Left kidney (tissue), 8 donors: ENCODE measurements at places on chromosomes 4 and X. TPM values are rescaled to one million over a fixed set of nuclear protein-coding genes. Genes with fewer than 3 reads are reported as not detected.

Gene PAK3
- 6.5 TPM for polyA plus RNA-seq

Gene MAGEA11
- polyA plus RNA-seq = not detected

Gene ALB
- polyA plus RNA-seq = 4.6 TPM

DNA sequence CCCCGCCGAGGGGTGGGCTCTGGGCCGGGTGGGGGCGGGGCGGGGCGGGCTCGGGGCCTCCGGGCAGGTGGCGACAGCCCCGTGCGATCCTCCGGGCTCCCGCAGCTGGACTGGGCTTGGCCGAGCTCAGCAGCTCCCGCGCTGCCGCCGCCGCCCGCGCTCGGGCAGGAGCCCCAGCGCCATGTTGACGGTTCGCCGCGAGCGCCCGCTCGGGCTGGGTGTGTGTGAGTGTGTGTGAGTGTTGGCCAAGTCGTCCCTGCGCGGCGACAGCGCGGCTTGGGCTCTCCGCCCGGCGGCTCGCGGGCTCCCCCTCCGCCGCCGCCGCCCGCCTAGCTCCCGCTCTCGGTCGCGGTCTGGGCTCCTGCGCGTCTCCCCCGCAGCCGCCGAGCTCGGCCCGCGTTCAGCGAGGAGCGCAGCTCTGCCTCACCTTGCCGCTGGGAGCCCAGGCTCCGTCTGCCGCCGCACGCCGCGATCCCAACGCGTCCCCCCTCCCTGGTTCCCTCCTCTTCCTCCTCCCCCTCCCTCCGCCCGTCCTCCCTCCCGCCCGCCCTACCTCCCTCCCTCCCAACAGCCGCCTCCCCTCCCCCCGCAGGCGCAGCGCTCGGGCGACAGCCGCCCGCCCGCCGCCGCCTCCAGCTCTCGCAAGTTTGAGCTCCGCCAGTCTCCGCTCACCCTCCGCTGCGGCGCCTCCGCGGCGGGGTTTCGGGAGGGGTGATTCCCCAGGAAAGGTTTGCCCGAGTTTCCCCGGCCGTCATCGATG, at the start of gene BCOR:
TSS of gene BCOR (minus strand) at position 455 of the 760 bp plus-strand sequence. CDS start 20,029 bp downstream, outside the sequence.
- no peak for DNase-seq

DNA sequence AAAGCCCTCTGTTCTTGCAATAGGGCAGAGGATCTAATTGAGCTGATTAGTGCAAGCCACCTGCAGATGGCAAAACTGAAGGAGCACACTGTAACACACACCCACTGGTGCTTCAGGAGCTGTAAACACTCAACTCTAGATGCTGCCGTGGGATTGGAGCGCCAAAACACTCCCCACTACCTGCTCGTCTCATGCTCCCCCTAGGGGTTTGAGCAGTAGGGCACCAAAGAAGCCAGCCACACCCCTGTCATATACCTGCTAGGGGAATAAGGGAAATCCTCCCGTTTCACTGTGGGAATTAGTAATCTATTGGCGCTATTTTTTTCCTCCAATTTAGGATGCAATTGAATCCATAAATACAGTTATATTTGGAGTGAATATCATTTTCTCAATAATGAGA, 360.2 kb downstream of the GLUD2 start:
- DNase-seq = no peak

- DNase-seq = peak; percentile 32
Measured at GRCh38 chrX:11724122-11725017, 33.7 kb upstream of the MSL3 start.

- DNase-seq = no peak
Measured at GRCh38 chr4:145709843-145710242, 29.9 kb downstream of the C4orf51 start.
